Stimulated activated CD8-positive, alpha-beta memory T cell treated with anti-CD3 and anti-CD28 coated beads, Interleukin-12 subunit alpha, Interleukin-12 subunit beta, amount 100 ng/mL, for 1 hour (primary cell): ENCODE measurements at places on chromosomes 16 and 17.

DNA sequence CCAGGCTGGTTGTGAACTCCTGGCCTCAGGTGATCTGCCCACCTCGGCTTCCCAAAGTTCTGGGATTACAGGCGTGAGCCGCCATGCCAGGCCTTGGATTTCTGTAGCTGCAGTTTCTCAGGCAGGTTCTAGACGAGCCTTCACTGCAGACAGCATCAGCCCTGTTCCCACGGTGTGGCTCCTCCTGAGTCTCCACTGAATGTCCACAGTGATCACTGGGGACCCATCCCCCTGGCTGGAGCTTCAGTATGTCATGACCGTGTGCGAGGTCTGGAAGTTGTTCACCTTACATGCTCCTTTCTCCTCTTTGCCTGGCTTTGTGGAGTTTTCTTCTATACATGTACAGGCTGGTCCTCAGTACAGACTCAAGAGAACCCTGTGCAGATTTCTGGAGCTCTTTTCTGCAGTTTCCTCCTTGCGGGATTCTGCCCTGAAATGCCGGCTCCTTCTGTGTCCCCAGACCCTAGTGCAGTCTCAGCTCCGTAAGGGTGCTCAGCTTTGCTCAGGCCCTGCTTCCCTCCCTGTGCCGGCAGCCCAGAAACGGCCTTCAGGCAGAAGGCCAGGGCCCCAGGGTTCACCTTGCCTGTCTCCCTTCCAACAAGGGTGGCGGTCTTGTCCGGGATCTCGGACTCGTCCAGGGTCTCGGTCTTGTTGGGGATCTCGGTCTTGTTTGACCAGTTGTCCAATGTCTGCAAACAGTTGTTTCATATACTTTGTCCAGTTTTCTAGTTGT, 14.3 kb upstream of the FASN start:
- DNase-seq = no peak

DNA sequence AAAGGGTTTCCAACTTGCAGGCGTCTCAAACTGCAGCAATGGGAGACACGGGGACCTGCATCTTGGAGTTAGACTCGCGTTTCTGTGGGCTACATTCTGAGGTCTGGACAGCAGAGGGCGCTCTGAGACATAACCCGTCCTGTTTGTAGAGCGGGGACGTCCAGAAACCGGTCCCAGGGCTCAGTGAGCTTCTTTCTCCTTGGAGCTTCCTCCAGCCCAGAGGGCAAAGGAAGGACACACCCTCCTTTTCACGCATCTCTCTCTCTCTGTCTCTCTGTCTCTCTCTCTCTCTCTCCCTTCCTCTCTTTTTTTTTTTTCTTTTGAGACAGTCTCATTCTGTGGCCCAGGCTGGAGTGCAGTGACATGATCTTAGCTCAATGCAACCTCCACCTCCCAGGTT, 19.8 kb downstream of the COX4I1 start:
- DNase-seq = peak; percentile 70

- no peak for DNase-seq
Observed at GRCh38 chr17:49742166-49742638, 21.7 kb downstream of the FAM117A start.

DNA sequence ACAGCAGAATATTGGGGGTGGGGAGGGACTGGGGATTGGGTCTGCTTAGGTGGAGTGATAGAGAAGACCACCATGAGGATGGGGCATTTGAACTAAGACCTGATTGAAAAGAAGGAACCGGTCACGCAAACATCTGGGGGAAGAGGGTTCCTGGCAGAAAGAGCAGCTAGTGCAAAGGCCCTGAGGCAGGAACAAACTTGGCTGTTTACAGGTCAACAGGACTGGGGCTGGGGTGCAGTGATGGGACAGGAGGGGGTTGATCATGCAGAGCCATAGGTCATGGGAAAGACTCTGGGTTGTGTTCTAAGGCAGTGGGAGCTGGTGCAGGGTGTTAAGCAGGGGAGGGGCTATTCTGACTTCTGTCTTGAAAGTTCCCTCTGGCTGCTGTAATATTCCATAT, 1.9 kb downstream of the DRG2 start:
- no peak for DNase-seq

- DNase-seq = no peak
Observed at GRCh38 chr16:50467559-50467942, 80.6 kb upstream of the NKD1 start.

DNA sequence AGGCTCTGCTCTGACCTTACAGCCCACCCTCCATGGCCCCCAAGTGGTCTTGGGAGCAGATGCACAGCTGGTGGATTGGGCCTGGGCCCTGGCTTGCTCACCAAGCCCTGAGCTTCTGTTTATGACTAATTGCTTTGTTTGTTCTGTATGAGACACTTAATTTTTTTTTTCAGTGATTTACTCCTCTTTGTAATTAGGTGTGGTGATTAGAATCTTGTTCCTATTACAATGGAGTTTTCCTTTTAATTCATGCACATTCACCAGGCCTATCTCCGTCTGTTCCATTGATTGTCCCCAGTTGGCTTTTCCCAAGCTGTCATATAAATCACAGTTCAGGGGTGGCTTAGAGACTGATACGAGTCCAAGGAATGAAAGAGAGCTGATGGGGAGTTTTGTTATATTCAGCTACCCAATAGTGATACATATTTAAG, 242.3 kb downstream of the CCDC182 start:
- no peak for DNase-seq

DNA sequence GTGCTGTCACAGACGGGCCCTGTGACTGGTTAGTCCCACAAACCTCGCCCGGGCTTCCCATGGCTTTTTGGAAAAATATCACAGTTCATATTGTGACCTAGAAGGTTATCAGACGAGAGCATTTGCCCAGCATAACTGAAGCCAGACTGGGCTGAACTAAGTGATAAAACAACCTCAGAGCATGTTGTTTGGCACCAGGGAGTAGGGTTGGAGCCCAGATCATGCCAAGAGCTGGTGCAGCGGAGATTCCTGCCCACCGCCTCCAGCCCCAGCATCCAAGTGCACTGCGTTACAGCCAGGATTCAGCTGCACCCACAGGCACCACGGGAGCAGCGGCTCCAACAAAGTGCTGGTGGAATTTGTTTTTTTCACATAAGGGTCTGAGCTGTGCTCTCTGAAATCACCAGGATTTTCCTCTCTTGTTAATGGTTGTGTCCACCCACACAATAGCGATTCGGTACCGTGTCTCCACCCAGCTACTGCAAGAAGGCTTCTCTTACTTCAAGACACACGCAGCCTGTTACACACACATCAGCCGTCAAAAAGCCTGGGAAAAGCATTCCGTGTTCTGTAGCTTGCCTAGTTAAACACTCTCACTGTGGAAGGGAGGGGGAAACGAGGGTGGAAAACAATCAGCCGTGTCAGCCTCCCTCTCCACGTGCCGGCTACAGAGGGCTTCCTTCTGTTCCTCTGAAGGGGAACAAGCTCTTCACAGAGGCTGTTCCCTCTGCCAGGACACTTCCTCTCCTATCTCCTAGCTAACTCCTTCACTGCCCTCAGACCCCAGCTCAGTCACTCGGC, 273.8 kb downstream of the C16orf95 start:
- no peak for DNase-seq

GRCh38 chr16:83830769-83831455, 23.1 kb downstream of the HSBP1 start:
- no peak for DNase-seq

GRCh38 chr17:77365584-77366186, 224.9 kb downstream of the SEC14L1 start:
- no peak for DNase-seq

DNA sequence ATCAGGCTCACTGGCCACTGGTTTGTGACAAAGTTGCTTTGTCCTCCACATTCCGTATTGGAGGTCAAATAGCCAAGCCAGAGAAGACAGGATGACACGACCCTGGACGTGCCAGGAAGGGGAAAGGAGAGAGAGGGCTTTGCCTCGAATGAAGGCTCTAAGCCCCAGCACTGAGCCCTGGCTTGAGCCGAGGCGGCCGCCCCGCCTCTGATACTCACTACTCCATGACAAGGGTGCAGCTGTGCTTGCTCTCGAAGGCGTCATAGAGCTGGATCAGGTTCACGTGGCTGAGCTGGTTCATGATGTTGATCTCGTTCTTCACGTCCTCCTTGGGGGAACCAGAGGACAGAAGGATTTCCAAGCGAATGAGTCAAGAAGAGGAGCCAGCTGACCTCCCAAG, 19.3 kb downstream of the MYLK3 start:
- DNase-seq = no peak

GRCh38 chr16:46862555-46863447, 21.4 kb upstream of the GPT2 start:
- no peak for DNase-seq

DNA sequence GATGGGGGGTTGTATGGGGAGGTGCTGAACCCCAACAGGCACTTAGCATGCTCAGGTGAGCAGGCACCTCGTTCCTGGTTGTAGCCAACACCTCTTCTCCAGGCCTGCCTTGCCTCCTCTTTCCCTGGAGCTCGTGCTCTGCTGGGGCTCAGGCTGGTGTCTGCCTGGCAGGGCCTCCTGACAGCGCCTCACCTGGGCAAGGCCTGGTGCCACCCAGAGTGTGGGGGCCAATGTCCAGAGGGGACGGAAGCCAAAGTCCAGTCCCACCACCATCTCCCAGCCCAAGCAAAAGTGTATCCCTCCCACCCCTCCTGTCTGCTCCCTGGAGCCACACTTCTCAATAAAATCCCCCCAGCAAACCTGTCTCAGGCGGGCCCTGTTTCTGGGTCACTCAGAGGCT, 304.2 kb upstream of the TNRC6C start:
- DNase-seq = no peak

DNA sequence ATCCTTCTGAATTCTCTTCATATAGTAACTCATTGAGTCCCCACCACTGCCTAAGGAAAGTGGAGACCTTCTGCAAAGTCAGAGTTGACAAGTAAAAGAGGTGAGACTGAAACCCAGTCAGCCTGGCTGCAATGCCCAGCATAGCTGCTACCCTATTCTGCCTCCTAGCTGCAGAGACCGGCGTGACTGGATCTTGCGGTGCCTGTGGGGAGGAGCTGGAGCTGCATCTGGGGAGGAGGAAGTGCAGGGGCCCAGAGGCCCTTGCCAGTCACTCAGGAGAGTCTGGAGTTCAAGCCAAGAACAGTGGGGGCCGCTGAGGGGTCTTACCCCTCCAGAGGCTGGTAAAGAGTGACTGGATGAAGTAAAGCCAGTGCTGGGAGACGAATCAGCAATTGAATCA, 35.0 kb upstream of the ZNF423 start:
- no peak for DNase-seq

GRCh38 chr16:53097190-53097589, 42.4 kb downstream of the CHD9 start:
- DNase-seq = no peak

DNA sequence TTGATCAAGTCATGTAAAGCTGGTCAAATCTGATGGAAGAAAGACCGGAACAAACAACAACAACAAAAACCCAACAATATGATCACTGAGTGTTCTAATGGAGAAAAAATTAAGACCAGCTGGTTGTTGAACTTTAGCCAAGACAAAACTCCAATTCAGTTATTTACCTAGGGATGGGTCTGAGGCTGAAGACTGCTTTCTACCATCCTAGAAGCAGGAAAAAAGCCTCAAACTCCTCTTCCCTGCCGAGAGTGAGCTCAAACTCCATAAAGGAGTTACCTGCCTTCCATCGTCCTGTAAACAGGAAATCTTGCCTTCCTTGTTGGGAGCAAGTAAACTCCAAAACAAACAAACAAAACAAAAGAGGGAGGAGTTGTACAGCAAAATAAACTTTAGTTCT, 23.1 kb upstream of the TMEM98 start:
- DNase-seq = no peak

DNA sequence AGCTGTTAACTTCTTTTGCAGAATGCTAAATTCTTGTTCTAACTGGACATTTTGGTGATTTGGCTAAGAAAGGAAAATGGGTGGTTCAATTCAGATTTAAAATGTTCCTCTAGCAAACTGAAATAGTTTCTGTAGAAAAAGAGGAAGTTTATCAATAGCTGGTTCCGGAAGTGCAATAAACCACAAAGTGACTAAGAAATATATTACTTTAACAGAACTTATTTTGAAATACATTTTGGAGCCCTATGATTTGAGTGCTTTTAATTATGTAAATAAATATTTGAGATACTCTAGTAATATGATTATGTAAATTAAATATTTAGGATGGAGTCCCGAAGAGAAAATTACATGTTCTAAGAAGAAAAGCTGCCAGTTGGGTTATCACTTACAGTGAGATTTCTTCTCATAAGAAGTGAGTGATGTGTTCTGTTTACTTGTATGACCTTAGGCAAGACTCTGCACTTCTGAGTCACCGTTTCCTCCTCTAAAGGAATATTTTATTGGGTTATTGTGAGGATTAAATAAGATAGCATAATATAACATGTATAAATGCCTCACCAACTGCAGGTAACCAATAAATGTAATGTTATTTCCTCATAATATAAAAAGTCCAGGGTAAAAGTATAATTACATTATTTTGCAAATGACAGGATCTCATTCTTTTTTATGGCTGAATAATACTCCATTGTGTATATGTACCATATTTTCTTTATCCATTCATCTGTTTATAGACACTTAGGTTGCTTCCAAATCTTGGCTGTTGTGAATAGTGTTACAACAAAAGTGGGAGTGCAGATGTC, at the start of gene EVI2B:
EVI2B (minus strand) TSS at position 73 of the 800 bp plus-strand sequence. CDS start 8,445 bp downstream, outside the sequence.
- no peak for DNase-seq

DNA sequence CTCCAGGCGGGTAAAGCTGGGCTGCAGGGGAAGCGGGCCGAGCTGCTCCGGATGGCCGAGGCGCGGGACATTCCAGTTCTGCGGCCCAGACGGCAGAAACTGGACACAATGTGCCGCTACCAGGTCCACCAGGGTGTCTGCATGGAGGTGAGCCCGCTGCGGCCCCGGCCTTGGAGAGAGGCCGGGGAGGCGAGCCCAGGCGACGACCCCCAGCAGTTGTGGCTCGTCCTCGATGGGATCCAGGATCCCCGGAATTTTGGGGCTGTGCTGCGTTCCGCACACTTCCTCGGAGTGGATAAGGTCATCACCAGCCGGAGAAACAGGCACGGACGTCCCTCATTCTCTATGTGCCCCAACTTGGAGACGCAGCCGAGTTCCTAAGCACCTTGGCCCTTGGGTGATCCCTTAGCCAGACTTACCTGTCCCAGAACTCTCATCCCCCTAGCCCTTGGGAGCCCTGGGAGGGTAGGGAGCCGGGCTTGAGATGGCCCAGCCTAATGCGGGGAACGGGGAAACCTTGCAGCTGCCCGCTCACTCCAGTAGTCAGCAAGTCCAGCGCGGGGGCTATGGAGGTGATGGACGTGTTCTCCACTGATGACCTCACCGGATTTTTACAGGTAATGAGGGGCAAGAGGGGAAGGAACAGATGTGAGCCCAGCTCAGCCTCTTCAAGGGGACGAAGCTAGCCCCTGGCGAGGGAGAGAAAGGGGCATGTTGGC, 806 bp downstream of the MRM1 start:
- no peak for DNase-seq

DNA sequence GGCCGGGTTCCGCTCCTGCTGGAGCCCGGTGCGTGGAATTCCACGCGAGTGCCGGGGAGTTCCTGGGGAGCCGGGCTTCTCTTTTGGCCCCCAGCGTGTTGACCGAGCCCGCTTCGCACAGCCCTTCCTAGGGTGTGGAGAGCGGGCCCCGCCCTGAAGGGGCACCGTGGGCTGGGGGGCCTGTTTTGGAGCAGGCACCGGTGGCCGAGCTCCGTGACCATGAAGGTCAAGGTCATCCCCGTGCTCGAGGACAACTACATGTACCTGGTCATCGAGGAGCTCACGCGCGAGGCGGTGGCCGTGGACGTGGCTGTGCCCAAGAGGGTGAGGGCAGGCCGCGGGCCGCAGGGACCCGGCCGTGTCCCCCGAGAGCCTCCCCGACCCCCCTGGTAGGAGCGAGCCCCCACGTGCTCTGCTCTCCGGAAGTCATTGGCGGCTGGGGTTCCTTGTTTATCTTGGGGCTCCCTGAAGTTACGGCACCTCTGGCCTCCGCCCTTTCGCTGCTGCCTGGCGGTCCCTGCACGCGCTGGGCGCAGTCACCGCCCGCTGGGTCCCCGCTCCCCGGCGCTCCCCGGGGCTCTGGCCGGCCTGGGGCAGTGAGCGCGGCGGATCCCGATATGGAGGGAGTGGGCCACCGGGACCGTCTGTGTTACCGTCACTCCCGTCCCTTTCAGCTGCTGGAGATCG, 528 bp downstream of the HAGHL start:
- DNase-seq = no peak
